ENCODE measurements at places on chromosomes 5 and 9. TPM values are rescaled to one million over a fixed set of nuclear protein-coding genes. Genes with fewer than 3 reads are reported as not detected.

Gene PCDHA10
- 12.2 TPM for total RNA-seq

GRCh38 chr5:75952963-75953362 lies 130.2 kb upstream of the SV2C start:
- DNase-seq, result no peak

Gene GALNT12
- total RNA-seq, result 23.6 TPM

Gene PCDHGB3
- total RNA-seq, result 4.8 TPM

DNA sequence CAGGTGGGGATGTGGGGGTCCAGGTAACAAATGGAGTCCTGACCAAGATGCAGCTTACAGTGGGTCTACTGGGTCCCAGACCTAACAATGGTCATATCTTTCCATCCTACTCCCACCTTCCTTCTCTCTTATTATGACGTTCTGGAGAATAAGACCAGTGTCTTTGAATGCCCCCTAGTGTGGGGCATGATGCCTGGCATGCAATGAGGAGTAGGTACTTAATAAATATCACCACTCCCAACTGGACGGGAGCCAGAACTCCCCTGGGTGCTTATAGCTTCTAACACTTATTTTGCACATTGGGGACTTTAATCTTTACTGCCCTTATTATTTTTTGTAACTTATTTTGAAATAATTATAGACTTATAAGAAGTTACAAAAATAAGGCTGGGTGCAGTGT lies 98.2 kb downstream of the NDFIP1 start:
- no peak for DNase-seq
